SJCRH30 (cell line): ENCODE measurements at places on chromosomes 11 and 22.

DNA sequence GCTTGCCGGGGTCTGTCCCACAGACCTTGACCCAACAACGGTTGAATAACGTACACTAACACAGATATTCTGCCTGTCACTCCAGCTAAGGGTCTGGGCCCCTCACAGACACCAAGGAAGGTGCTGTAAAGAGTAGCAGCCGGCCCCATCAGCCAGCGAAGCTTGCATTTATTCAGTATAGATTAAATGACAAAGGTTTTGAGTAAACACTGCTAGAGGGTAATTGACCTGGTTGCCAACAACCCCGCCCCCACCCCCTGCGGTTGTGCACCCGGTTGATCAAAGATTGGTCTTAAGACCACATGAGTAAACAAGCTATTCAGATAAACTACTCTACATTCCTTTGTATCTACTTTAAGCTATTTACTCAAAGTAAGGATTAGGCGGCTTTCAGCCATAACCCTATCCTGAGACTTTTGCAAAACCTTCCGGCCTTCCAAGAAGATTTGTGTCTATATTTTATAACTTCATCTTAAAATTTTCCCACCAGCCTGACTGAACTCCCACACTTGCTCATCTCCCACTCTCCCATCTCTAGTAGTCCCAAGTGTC is 4.8 kb upstream of the CKAP5 start:
- no peak for DNase-seq

DNA sequence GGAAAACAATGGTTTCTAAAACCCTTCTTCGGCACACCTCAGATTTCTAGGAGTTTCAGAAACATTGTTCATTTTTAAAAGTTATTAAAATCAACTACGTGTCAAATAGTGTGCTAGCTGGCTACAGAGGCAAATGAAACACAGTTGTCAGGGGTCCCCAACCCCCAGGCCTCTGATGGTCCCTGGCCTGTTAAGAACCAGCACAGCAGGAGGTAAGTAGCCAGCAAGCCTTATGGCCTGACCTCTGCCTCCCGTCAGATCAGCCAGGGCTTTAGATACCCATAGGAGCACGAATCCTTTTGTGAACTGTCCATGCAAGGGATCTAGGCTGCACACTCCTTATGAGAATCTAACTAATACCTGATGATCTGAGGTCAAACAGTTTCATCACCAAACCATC is 648.2 kb downstream of the FAM181B start:
- DNase-seq, result no peak

DNA sequence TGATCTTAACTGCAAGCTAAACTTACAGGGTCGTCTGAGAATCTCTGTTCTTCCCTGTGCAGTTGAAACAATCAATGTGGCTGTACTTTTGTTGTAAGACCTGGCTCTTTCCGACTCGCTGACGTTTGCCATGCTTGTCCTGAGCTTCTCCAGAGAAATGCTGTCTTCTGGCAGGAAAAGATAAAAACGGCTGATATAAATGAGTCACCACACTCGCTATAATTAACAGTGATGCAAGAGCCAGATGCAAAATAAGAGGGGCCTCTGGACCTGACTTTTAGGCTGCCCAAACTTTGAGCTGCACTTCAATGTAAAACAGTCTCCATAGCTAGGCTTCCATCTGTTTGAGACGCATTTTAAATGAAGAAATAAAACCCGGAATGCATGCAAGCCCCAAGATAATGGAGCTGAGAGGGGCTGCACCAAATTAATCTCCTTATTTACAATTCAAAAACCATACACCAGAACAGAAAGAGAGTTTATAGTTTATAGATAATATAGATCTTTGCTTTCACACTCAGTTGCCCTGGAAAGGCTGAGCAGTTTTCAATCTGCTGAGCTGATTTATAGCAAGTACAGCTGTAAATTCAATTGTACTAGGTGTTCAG is 48.5 kb downstream of the WT1 start:
- no peak for DNase-seq

DNA sequence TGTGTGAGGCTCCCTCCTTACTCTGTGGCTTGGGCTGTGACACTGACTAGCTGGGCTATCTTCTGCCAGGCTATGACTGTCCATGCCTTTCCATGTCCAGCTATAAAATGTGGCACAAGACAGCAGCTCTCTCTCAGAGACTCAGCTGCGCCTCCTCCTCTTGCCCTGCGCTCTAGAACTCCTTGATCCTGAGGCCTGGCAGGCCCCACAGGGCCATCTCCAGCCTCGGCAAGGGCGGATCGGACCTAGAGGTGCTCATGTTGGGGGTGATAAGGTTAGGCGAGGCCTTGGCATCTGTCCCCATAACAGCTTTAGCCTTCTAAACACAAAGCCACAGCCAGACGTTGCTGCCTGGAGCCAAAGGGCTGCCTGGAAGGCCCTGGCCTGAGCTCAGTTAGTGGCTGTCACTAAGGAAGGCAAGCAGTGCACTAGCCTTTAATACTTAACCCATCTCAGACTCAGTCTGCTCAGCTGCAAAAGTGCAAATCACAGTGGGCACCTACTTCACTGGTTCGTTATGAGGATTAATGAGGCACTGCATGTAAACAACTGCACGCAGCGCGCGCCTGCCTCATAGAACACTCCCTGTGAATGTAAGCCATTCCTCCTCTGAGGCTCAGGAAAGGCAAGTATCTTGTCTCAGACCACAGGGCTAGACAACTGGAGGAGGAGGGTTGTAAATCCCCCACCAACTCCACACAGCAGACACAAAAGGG is 1.2 kb downstream of the GUCD1 start:
- DNase-seq, result no peak

DNA sequence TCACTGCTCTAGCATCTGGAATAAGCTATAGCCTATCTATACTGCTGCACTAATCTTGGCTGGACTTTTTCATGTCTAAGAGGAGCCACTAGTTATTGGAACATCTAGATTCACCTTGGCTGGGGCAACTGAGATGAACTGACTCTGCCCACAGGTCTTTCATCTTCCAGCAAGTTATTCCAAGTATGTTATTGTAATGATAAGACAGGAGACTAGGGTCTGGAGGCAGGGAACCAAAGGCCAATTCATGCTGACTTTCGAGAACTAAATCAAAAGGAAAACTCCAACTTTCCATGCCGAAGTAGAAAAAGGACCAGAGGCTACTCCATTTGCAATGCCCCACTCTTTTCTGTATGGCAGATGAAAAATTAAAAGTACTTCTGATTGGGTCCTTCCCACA is 1243.0 kb upstream of the RAG2 start:
- no peak for DNase-seq

DNA sequence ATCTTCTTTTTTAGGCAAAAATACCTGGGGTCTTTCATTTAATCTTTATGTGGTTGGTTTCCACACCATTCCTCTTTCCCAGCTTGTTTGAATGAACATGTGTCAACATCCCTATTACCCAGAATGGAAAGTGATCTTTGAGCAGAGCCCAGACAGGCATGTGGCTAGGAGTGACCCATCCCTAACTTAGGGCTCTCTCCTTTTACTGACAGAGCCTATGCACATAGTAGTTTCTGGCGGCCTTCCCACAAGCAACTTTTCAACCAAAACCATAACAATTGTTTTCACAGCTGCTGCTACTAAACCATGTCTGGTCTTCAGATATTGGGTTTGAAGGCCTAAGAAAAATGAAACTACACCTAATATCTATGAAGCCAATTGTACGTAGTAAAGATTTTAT is 107.5 kb downstream of the TENM4 start:
- DNase-seq, result peak; percentile 18

- DNase-seq, result no peak
These were observed 207.8 kb upstream of the CCDC90B start for GRCh38 chr11:83493917-83494316.

- DNase-seq, result no peak
These were observed 8.6 kb upstream of the EIF3M start for GRCh38 chr11:32575070-32575469.

DNA sequence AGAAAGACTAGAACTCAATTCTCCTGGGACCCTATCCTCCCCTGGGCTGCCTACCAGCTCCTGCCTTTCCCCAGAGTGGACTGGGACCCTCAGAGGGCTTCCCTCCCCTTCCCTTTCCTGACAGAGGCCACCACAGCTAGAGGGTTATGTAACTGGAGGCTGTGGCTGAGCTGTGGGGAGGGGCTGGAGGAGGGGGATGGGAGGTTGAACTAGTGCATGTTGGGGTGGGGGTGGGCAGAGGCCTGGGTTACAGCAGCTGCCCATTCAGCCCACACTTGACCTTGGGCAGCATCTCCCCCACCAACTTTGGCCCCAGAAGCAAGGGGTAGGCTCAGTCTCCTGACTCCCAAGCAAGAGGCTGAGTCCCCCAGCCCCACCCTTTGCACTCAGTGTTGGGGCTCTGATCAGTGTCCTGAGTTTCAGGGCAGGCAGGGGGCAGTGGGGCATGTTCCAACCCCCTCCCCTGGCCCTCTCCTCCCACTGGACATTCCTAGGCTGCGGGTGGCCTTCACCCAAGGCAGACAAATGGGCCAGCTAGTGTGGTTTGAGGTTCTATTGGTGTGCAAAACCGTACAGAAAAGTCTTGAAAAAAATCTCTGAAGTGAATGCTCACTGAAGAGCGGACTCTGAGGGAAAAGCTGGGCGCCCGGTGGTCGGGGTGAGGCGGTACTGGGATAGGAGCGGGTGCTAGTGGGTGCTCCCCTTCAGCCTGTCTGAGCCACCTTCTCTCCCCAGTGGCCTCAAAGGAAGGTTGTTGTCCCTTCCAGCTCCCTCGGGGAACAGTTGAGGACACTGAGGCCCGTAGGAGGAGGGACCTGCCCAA is 3.8 kb downstream of the KCNC1 start:
- DNase-seq, result no peak

- DNase-seq, result no peak
These were observed 369.4 kb downstream of the NELL1 start for GRCh38 chr11:21038801-21039200.

DNA sequence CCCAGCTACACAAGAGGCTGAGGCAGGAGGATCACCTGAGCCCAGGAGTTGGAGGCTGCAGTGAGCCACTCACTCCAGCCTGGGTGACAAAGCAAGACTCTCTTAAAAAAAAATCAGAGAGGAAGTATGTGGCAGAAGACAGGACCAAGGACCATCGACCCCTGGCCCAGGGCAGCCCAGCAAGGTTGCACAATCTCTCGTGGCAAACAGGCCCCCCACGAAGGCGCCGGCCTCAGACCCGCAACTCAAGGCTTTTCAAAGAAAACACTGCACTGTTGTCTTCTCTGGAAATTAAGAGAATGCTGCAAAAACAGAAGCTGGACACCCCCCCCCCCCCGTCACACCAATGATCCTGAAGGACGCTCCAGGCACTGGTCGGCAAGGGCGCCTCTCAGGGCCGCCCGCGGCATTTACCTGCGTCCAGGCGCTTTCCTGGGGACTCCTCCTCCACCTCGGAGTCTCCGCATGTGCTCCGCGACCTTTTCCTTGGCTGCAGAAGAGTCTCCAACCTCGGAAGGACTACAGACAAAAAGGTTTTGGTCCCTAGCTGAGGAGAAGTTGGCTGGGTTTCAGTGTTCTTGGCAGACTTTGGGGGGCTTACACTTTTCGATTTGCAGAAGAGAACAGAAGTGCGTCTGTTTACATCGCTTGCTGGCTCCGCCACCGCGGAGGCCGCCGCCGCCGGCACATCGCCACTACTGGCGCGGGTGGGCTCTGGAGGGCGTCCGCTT is 40.5 kb downstream of the BRD1 start:
- no peak for DNase-seq
